Left renal pelvis (tissue), 4 donors: ENCODE measurements at places on chromosomes 1 and 21.

GRCh38 chr1:230827801-230828200 lies 40.5 kb downstream of the C1orf198 start:
- DNase-seq = no peak

- no peak for DNase-seq
Measured at GRCh38 chr1:9413877-9414213, 121.2 kb downstream of the SPSB1 start.

- no peak for DNase-seq
Measured at GRCh38 chr1:110087812-110088738, 17.6 kb upstream of the ALX3 start.

DNA sequence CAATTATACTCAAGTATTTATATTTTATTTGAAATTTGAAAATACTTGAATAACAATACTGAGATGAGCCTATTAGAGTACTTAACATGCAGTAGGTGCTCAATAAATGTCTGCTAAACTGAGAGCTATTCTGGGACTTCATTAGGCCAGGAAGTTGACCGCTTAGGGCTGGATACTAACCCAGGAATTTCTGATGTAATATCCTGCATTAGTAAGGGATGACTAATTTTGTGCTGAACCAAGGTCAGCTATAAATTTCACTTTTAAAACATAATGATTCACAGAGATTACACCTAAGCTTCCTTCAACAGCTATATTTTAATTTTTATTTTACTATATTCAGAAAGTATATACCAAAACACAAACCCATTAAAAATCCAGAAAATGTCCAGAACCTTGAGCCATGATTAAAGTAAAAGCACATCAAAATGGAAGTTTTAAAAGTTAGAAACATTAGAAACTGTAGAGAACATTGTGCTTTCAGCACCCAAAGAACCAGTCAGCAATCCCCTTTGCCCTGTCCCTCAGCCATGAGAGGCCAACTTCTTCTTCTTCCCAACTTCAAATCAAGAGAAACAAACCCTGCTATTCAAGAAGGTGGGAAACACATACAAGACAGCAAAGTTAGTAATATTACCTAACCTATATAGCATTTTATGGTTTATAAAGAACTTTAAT lies 35.4 kb downstream of the WNT2B start:
- DNase-seq = no peak

DNA sequence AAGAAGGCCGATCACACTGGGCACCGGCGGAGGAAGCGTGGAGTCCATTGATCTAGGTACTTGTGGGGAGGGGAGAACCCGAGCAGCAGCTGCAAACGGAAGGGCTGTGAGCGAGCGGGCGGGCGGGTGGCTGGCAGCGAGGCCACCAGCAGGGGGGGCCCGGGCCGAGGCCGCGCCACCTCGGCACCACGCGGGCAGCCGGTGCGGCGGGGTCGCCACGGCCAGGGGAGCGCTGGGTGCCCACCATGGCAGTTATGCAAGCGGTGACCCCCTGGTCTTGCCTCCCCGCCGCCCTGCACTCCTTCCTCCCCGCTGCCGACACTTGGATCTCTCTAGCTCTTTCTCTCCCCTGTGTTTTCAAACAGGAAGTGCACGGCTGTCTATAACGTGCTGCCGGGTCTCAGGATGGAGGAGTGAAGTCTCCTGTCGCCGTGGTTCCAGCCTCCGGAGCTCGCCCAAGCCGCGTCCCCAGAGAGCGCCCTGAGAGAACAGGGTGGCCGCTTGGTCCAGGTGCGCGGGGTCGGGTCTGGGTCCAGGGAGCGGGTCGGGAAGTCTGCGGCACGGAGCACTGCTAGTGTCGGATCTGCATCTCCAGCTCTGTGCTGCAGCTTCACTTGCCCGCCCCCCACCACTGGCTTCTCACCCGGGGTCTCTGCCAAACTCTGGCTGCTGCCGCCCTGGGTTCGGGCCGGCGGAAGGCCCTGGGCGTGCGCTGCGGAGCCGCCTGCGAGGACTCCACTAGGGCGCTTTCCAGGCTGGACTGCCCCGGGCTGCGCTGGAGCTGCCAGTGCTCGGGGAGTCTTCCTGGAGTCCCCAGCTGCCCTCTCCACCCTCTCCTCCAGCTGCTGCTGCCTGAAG lies 22.7 kb downstream of the LRRC8D start:
- DNase-seq = no peak

DNA sequence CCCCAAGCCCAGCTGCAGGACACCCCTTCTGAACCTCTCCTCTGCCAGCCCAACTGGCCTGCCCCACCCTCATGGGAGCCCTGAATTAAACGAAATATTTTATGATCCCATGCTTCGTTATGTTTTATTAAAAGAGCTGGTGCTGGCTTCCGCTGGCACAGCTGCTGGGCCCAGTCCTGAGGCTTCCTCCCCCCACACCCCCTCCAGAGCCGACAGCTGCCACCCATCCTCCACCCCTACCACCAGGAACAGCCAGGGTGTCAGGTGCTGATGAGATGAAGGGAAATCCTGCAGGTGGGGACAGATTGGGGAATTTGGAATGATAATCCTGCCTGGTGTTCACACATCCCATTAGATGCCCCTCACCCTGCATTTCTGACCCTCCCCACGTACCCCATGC lies 19.0 kb downstream of the IGSF21 start:
- no peak for DNase-seq

DNA sequence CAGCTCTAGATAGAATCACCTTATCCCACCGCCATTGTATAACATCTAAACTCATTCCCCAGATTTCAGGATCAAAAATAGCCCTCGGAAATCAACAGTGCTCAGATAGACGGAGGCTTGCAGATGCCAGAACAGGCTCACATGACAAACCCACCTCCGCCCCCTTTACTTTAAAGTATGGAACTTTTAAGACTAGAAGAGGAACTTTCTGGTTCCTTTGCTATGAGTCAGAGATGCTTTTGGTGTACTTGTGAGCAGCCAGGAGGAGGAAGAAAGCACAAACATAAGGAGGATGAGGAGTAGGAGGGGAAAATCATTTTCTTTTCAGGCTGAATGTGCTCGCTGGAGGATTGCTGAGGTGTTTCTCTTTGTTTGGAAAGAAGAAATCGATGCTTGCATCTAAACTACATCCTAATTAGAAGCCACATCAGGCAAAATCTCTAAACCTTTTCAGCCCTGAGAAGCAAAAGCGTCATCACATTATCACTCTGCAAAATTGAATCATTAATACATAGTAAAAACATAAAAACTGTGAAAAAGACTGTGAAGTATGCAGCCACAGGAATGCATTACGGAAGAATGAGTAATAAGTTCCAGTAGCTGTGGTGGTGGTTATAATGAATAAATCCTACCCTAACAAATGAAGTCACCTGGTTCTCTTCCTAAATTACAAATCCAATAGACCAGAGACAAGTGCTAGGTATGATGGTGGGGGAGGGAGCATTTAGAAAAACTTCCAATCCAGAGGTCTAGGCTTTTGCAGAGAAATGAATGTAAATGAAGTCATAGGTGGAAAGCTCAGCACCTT lies 251.3 kb downstream of the KCNH1 start:
- DNase-seq = no peak

DNA sequence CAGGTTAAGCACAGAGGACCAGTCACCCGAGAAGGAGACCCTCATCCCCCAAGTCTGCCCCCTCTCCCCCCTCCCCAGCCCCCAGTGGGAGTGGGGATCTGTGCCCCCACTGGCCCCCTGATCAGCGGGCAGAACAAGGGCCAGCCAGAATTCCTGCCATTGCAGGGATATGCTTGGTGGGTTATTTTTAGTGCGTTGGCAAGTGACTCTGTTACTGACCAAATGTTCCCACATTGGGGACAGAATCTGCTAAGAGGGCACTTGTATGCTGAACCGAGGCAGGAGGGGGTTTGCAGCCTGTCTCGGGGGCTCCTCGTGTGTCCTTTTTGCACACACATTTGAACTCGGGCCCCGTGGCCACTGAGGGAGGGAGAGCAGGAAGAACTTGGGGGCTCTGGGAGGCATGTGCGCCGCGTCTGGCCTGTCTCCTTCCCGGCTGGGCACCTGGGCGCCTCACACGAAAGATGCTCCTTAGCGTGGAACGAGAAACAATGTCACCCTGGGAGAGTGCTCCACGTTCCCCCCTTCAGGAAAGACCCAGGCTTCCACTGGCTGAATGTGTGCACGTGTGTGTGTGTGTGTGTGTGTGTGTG lies 66.4 kb upstream of the CASZ1 start:
- DNase-seq = no peak

GRCh38 chr1:109793486-109794318 lies 30.0 kb upstream of the EPS8L3 start:
- DNase-seq = no peak

DNA sequence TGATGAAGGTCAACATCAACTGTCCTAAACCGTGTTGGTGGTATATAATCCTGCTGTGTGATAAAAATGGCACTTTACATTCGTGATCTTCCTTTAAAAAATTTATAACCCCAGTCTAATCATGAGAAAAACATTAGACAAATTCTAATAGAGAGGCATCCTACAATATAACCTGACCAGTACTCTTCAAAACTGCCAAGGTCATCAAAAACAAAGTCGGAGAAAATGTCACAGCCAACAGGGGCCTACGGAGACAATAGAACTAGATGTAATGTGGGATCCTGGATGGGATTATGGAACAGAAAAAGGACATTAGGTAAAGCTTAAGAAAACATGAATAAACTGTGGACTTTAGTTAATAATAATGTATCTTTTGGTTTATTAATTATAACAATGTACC lies 25.0 kb downstream of the CDKN2C start:
- no peak for DNase-seq

DNA sequence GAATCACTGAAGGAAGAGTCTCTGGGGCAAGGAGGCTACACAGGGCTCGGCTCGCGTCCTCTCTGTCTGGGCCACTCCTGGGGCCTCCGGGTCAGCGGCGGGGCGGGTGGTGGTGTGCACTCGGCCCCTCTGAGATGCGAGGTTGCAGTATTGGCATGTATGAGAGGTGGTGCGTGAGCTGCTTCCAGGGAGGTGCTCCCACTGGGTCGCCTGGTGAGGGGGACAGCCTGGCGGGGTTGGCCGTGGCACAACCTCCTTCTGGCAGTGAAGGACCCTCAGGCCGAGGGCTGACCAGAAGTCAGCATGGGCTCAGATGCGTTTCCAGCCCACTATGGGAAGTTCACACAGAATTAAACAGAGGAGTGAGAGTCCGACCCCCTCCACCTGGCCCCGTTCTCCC lies 38.5 kb upstream of the COL18A1 start:
- no peak for DNase-seq
